Mammary epithelial cell (primary cell): ENCODE measurements at places on chromosomes 11 and 22. TPM values are rescaled to one million over a fixed set of nuclear protein-coding genes. Genes with fewer than 3 reads are reported as not detected.

DNA sequence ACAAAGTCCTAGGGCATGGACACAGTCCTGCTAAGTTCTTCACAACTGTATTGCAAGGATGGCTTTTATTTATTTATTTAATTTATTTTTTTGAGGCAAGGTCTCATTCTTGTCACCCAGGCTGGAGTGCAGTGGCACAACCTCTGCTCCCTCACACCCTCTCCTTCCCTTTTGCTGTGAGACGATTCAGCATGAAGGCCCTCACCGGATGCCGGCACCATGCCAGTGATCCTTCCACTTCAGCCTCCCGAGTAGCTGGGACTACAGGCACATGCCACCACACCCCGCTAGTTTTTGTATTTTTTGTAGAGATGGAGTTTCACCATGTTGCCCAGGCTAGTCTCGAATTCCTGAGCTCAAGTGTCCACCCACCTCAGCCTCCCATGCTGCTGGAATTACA is 17.8 kb downstream of the EED start:
- no peak for DNase-seq

DNA sequence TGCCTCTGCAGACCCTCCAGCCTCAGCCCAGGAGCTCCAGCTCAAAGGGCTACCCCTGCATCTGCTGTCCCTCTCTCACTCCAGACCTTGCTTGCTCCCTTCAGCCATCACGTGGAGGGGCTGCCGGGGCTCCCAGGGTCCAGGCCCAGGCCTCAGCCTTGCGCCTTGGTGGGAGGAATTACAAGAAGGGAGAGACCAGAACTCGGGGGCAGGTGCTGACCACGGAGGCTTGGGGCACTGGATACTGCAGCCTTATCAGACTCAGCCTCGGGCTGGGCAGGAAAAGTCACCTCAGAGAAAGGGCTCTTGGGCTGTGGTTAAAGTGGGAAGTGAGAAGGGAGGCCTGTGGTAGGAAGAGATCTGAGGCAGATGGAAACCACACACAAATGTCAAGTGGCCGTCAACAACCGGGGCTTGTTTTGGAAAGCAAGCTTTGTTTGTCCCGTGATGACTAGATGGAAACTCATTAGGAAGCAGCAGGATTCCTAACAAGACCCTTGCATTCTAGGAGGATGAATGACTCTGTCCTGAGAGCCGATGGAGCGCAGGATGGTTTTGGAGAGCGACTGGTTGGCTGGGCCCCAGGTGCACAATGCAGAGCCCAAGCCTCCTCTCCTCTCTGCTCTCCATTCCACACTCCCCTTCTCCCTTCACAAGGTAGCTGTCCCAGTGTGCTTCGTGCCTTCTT is 1321.7 kb downstream of the TBC1D22A start:
- DNase-seq = no peak

DNA sequence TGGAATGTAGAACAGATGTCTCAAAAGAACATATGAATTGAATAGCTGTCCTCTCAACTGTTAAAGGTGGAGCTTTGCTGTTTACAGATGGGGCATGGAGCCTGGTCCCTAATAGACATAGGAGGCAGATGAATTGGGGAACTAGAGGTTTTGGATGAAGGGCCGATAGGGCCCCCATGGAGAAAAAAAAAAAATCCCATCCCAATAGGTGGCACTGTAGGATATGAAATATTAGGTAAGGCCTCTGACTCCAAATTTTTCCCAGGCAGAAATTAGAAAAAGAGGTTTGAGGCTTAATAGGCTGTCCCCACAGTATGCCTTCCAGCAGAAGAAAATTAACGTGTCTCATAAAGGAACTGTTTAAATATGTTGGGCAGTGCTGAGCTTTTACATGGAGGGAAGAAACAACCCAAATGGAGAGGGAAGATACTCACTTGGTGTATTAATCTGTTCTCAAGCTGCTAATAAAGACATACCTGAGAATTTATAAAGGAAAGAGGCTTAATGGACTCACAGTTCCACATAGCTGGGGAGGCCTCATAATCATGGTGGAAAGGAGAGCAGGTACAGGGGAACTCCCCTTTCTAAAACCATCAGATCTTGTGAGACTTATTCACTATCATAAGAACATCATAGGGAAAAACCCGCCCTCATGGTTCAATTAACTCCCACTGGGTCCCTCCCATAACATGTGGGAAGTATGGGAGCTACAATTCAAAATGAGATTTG is 30.1 kb upstream of the TMEM45B start:
- DNase-seq = peak; percentile 31

DNA sequence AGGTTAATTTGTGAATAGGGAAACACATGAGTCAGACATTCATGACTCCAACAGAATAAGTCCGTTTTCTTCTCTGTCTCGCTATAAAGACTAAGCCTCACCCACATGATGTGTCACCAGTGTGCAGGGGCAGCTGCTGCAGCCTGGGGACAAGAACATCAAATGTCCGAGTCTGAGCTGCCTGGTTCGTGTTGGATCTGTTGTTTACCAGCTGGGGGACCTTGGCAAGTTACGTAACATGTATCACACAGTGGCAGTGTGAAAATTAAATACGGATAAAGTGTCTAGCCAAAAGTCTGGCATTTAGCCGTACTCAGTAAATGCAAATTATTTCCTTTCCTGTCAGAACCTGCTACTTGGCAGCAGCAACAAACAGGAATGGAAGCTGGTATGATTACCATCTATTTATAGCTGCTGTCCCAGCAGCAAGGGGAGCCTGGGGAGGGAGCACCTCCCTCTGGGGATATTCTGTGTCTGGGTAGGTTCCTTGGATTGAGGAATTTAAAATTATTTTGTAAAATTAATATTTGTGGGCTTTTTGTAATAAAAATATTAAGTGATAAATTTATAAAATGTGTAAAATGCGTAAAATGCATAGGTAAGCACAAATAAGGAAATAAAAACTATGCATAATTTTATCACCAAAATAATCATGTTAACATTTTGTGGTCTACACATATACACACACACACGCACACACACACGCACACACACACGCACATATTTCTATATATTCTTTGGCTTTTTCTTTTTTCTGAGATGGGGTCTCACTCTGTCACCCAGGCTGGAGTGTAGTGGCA is 1.3 kb upstream of the CLDN25 start:
- peak; percentile 89 for DNase-seq

DNA sequence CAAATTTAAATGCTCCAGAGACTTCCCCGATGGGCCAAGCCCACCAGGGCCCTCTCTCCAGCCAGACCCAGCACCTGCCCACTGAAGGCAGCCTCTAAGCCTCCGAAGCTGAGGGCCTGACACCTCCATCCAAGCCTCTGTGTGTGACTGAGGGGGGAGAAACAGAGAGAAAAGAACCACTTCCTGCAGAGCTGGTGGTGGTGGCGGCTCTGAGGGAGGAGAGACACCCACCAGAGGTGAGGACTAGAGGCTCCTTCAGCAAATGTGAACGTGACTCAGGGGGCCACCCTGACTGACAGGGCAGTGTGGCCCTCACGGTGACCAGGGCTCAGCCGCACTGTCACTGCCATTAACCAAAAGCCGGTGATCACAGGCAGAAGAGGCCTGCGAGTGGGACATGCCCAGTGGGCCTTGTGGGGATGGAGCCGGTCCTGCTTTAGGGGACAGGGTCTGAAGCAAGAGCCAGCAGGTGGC is 31.0 kb upstream of the CD5 start:
- DNase-seq = no peak

- no peak for DNase-seq
Measured at GRCh38 chr11:72379384-72380131, 54.8 kb downstream of the CLPB start.

- peak; percentile 96 for DNase-seq
Measured at GRCh38 chr11:2912498-2912897, 16.7 kb downstream of the PHLDA2 start.

DNA sequence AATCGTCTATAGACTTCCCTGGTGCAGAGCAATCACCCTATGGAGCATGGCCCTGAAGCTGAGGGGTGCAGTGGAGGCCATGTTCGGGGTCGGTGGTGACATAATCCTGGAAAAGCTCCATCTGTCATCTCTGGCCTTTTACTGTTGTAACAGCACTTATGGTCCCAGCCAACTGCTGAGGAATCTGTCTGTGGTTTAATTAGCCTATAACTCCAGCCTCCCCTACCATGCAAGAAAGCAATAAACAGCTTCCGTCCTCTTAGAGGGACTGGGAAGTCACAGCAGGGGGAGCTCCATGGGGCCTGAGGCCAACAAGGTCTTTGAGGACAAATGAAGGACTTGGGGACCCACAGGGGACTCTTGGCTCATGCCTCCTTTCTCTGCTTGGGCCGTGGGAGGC is 159.1 kb upstream of the NECTIN1 start:
- DNase-seq = no peak

DNA sequence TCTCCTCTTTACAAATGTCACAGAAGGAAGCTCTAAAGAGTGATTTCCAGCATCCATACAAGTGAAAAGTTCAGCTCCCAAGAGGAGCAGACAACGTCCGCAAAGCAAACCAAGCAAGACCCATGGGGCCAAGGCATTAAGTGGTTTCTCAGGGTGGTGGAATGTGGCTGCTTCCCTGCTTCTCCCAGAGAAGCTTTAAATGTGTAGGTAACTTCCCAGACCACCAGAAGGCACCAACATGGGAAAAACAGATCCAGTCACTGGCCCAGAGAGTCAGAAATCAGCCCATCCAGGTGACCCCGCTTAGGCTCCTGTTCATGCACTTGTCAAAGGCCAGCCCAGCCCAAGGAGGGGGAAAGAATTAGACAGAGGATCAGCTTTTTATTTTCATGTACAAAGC is 13.3 kb upstream of the PHF21A start:
- no peak for DNase-seq

DNA sequence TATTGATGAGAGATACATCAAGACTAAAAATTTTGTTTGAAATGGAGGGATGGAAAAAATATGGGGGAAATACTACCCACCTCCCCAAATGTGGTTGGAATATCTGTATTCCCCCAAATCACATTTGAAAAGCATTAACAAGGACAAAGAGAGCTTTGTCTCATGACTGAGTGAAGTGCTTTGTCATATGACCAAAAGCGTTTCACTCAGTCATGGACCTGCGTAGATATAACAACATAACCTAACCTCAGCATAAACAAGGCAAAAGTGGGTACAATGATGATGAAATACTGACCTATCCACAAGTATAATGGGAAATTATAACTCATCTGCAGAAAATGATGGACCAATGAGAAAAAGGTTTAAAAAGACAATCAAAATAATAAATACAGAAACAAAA is 418.3 kb downstream of the TBC1D22A start:
- DNase-seq = no peak

DNA sequence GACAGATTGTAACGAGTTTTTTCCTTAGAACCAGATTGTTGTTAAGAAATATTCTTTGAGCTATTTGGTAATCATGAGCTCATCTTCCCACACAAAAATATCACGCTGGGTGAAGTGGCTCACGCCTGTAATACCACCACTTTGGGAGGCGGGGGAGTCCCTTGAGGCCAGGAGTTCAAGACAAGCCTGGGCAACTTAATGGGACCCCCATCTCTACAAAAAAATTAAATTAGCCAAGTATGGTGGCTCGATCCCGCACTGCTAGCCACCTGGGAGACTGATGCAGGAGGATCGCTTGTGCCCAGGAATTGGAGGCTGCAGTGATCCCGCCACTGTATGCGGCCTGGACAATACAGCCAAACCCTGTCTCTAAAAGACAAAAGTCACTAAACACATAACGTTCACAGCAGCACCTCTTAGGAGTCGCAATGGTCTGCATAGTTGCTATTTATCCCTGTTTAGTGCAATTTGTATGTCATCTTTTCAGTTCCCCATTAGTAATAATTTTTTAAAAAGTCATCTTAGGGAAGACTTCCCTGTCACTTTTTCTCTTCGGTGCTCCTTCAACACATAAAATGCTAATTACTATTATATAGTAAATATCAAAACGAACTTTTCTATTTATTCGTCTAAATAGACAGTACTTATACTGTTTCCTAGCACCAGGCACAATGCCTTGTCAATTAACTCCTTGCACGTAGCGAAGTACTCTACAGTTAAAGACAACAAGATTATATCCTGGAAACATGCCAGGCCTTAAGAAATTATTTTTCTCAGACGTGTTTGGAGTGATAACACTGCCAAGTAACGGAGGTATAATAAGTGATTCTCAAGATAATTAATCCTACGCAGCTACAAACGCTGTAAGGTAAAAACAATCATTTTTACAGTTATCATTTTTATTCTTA is 1.1 kb downstream of the ST13 start:
- peak; percentile 35 for DNase-seq

DNA sequence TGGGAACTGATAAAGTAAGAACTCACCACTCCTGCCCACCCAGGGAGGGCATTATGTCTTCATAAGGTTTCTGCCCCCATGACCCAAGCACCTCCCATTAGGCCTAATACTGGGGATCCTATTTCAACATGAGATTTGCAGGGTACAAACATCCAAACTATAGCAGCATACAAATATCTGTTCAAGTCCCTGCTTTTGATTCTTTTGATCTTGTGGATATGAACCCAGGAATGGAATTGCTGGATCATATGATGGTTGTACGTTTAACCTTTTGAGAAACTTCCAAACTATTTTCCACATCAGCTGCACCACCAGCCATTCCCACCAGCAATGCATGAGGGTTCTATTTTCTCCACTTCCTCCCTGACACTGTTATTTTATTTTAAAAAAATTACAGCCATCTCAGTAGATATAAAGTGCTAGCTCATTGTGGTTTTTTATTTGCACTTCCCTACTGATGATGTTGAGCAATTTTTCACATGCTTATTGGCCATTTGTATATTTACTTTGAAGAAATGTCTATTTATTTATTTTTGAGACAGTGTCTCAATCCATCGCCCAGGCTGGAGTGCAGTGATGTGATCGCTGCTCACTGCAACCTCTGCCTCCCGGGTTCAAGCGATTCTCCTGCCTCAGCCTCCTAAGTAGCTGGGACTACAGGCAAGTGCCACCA is 7.1 kb upstream of the ATG16L2 start:
- DNase-seq = no peak

DNA sequence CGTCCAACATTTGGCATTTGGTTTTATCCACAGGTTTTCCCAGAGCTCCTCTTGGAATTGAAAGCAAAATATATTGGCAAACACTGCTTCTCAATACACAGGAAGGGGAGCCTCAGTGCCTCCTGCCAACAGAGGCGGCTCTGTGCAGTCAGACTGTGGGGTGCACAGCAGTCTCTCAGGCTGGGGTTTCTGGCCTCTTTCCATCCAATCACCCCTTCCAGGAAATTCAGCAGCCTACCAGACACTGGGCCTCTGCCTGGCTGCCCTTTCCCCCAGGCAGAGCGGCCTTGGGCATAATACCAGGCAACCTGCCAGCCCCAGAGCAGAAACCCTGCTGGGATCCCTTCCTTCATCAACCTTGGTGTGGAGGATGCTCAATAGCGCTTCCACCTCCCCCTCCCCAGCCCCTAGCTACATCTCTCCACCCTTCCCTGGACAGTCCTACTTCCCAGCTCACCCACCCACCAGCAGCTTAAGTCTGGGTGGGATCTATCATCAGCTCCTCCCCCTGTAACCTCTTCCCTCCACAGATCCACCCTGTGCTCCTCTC is 17.8 kb upstream of the RAPSN start:
- DNase-seq = no peak

GRCh38 chr22:30856741-30857502 is 111.7 kb downstream of the MORC2 start:
- no peak for DNase-seq

GRCh38 chr11:70547821-70548670 is 149.7 kb downstream of the CTTN start:
- no peak for DNase-seq

Gene MS4A4E
- polyA plus RNA-seq = not detected

Gene LRRN4CL
- 0.01 TPM for polyA plus RNA-seq

Gene ANGPTL5
- polyA plus RNA-seq = not detected

Gene DRD4
- not detected for polyA plus RNA-seq
